Caudate nucleus (tissue), 63 donors: ENCODE measurements at places on chromosomes 5 and 9.

DNA sequence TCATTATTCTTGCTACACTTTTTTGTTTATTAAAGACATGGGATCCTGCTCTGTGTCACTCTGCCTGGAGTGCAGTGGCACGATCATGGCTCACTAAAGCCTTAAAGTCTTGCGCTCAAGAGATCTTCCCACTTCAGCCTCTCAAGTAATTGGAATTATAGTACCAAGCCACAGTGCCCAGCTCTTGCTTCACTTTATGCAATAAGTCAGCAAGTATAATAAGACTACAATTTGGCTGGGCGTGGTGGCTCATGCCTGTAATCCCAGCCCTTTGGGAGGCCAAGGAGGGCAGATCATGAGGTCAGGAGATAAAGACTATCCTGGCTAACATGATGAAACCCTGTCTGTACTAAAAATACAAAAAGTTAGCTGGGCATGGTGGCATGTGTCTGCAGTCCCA lies 5.9 kb downstream of the C9orf153 start:
- no peak for DNase-seq

GRCh38 chr5:73764996-73765395 lies 139.0 kb downstream of the ARHGEF28 start:
- DNase-seq, result no peak

- no peak for DNase-seq
These were observed 8.0 kb downstream of the KCNN2 start for GRCh38 chr5:114369680-114370417.

GRCh38 chr5:140925806-140926442 lies at the start of gene PCDHAC1:
Gene PCDHAC1 (plus strand): TSS chr5:140926299. CDS start chr5:140926893, 594 bp downstream.
- DNase-seq, result peak; percentile 54

DNA sequence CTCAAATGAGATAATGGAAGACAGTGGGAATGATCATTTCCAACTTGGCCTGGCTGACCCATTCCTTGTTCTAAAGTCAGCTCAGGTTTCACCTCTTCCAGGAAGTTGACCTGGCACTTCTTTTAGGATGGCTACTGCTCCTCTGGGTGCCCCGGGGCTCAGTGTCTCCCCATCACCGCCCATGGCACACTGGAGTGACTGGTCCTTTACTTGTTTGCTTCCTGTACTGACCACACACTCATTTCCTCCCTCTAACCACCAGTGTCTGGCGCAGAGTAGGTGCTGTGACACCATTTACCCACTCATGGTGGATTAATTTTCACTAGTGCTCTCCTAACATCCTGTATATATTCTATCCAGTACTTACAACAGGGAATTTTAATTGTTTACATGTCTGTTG lies 183.5 kb downstream of the CDK5RAP2 start:
- DNase-seq, result no peak

- DNase-seq, result no peak
These were observed 20.3 kb downstream of the FEM1C start for GRCh38 chr5:115524199-115524847.

DNA sequence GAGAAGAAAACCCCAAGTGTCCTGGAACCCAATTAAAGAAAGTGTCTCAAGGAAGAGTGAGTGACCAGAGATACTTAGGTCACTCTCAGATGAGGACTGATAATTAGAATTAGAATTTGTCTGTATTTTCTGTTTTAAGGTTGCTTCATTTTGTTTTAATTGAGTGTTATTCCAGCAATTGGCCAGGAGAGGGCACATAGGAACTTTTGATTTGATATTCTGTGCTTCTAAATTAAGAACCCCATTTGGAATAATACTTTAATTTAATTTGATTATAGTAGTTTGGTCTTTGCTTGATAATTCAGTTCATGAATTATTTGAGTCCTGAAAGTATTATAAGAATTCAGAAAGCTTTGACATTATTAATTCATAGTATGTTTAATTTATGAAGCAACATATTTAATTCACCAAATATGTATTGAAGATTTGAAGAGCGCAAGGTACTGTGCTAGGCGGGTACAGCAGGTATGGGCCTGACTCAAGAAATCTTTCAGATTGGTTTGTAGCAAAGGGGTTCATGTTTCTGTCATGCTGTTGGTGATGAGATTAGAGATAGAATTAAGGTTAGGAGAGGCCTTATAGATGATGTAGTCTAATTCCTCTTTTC lies 4.9 kb downstream of the MRPL22 start:
- no peak for DNase-seq

DNA sequence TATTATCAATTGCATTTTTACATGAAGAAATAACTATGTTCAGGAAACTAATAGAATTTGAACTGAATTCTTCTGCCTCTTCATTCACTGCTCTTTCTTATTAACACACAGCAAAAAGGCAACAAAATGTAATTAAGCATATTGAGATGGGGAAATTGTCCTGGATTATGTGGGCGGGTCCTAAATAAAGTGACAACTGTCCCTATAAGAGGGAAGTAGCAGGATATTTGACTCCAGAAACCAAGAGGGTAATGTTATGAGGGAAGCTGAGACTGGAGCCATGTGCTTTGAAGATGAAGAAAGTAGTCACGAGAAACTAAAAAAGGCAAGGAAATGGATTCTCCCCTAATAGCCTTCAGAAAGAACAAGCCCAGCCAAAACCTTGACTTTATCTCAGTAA lies 311.2 kb upstream of the PIK3R1 start:
- DNase-seq, result no peak

- DNase-seq, result no peak
These were observed 3.2 kb upstream of the SMIM23 start for GRCh38 chr5:171782332-171782966.

- no peak for DNase-seq
These were observed 7.2 kb upstream of the MEF2C start for GRCh38 chr5:88890070-88890781.

DNA sequence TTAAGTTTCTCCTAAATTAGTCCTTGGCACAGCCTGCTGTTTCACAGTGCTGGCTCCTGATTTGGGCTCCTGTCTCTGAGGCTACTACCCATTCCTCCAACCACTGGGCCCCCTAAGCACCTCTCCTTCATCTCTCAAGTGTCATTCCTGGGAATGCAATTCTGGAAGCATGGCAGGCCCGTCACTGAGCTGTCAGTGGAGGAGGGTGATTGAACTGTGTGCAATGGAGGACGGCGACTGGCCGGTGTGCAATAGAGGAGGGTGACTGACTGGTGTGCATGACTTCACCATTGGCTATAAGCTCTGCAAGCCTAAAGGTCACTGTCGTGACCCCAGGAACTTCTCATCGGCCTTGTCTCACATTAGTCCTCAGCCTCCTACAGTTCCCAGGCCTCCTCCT lies 12.4 kb upstream of the IL17B start:
- no peak for DNase-seq

DNA sequence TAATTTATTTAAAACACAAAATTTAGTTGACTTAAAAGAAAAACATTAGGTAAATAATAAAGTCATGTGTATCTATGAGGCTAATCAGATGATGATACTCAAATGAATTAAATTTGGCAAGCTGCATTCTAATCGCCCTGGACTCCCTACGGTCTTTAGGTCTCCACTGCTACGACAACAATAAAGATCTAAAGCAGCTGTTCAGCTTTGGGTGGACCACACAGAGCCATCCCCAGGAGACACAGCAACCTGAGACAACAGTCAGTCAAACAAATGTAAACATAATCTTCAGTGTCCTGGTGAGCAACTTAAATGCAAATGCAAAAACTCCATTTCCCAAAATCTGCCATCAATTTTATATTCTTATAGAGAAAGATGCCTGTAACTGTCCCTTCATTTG lies 65.5 kb downstream of the MCTP1 start:
- no peak for DNase-seq

DNA sequence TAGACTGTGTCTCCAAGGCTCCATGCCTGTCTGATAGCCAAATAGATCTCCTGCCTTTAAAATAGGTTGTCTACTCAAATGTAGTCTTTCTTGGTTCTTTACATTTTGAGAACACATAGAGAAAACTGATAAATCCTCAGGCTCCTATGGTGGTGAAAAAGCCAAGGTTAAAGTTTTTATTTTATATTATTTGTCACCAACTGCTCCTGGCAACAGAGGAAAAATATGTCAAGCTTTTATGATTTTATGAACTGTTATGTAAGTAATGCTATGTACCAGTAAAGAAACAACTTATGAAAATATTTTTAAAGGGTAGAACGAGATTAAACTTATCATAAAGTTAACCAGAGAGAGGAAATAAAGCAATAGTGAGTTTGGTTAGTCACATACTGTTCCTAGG lies 222.8 kb downstream of the NR2F1-AS1 start:
- no peak for DNase-seq

DNA sequence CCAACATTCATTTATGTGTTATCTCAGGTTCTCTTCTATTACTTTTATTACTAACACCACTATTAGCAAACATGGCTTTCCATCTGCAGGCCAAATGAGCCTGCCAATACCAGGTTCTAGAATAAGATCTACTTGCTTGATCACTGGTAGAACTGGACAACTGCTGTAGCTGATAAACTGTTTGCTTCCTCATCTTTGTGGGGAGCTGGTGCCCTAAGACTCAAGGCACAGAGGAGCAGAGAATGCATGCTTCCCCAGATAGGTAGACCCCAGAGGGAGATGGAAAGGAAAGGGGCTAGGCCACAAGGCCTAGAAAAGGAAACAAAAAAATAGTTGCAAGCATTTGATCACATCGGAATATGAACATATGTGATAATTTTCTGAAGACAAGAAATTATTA lies 30.7 kb upstream of the AUH start:
- no peak for DNase-seq

GRCh38 chr5:99272576-99272975 lies 343.8 kb upstream of the CHD1 start:
- DNase-seq, result no peak

DNA sequence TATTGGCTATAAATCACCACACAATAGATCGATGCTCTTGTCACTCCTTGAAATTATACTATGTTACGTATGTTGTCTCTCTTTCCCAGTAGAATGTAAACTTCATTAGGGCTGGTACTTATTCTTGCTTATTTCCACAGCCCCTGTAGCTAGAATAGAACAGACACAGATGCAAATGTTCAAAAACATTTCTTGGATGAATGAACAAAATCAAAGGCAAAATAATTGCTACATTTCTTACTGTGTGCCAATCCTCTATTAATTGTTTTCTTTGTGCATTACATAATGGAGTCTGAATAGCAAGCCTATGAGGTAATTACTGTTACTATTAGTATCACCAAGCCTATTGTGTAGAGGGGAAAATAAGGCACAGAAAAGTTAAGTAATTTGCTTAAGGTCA lies 725 bp upstream of the OR13C2 start:
- no peak for DNase-seq

DNA sequence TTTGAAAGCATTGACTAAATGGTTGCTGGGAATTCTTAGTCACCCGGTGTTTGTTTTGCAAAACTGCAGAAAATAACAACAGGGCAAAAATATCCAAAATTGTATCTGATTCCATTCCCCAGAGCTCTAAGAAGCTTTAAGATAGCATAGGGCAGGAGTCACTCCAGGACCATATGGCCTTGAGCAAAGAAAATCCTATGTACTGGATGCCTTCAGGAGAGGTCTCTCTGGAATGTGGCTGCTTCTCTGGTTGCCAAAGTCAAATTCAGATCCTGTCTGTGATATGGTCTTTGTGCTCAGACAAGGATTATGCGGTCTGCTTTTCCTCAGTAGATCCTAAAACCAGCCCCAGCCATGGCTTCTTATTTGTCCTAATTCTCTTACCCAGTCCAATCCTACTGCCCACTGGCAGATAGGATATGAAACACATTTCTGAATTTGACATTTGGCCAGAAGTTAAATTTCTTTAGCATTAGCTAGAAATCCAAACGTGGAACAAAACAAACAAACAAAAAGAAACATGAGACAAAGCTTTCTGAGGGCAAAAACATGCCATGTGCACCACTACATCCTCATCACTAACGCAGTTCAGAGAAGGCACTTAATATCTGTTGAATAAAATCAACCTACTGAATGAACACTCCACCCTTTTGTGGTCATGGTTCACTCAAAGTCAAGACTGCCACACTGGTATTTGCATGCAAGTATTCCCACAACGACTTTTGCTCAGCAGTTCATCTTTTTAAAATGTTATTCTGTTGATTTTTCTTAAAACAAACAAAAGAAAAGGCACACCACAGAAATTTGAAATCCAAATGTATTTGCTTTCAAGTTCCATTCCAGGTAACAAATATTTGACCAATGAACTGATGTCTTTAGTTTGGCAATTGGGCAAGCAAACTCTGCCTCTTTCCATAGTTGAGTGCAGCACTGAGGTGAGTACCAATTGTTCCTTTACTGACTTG lies 165.7 kb downstream of the TRPM6 start:
- no peak for DNase-seq

DNA sequence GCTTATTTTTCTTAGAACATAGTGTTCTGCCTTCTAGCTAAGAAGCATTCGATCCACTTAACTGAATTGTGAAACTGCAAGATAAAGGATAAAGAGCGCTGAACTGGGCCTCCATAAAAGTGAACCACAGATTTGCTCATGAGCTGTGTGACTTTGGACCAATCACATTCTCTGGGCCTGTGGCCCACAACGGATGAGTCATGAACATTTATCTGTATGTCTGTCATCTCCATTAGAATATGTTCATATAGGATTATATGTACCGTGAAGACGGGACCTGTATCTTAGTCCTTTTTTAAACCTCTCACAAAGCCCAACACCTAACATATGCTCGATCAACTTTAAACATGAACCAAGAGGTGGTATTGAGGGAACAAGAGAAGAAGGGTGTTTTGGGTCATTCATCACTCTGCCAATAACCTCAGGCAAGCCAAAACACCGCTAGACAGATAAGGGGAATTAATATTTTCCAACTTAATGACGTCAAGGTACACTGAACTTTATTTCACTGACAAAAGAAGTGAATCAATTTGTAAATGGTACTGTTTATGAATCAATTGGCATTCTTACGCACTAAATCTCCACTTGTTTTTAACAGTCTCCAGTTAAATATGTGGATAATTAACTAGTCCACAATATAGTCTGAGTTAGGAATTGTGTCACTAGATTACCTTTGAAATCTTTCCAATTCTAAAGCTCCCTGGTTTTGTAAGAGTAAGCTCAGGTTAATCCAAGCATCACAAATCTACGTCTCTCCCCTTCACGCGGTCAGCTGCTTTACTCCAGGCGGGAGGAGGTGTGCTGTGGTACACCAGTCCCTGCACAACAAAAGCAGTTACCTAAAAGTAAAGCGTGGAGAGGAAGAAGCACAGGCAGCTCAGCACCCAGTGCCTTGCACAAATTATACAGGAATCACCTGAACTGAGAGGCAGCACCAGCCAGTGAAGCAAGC lies 1.6 kb downstream of the TMEM245 start:
- no peak for DNase-seq

DNA sequence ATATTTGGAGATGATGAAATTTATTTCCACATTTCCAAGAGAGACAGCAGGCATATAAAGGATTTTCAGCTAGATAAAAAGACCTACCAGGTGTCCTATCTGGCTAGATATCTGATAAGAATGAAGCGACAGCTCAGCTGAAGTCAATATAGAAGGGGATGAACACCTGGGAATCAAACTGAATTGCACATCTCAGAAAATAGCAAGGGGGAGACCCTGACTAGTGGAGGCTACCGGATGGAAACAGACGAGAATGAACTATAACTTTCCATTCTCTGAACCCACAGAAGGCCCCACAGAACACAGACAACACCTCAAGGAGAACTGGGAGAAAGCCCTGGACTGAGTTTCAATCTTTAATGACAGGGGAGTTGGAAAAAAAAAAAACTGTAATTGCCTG lies 51.1 kb downstream of the CPLANE1 start:
- DNase-seq, result no peak

- no peak for DNase-seq
These were observed 276.1 kb downstream of the TAF11L14 start for GRCh38 chr5:17910318-17910717.

GRCh38 chr5:38463634-38464521 lies 92.6 kb downstream of the LIFR start:
- no peak for DNase-seq
